ENCODE measurements at places on chromosomes 7 and 10.

GRCh38 chr10:46787321-46787615, 124.0 kb upstream of the PTPN20 start:
- peak; percentile 20 for DNase-seq

GRCh38 chr10:12841426-12841825, 160.1 kb downstream of the CCDC3 start:
- no peak for DNase-seq

GRCh38 chr10:57262892-57263291, 901.8 kb upstream of the ZWINT start:
- no peak for DNase-seq

DNA sequence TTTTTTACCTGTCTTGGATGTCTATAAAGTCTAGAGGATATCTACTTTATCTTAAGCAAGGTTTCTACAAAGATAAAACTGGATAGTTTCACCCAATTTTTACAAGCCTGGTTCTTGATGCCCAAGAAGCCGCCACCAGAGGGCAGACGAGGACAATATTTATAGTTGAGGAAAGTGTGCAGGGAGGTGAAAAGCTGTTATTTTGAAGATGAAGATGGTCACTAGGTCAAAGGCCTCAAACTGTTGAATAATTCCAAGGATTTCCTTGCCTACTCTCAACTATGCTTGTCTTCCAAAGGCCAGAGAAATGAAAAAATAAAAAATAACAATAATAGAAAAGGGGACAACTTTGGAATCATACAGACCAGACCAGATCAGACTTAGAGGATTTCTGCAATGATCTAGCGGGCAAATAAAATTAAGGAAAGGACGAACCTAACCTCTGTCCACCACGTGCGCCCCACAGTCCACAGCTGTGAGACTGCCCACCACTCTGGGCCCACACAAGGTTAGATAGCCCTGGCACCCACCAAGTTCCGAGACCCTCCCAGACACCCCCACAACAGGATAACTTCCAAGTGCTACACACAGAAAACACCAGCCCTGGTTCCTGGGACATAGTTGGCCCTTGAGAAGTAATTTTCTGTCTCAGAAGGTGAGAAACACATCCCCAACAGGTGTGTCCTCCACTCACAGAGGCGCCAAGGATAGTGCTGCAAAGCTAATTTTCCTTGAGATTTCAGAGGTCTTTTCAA, 2.8 kb downstream of the PKD1L1 start:
- DNase-seq = peak; percentile 61

DNA sequence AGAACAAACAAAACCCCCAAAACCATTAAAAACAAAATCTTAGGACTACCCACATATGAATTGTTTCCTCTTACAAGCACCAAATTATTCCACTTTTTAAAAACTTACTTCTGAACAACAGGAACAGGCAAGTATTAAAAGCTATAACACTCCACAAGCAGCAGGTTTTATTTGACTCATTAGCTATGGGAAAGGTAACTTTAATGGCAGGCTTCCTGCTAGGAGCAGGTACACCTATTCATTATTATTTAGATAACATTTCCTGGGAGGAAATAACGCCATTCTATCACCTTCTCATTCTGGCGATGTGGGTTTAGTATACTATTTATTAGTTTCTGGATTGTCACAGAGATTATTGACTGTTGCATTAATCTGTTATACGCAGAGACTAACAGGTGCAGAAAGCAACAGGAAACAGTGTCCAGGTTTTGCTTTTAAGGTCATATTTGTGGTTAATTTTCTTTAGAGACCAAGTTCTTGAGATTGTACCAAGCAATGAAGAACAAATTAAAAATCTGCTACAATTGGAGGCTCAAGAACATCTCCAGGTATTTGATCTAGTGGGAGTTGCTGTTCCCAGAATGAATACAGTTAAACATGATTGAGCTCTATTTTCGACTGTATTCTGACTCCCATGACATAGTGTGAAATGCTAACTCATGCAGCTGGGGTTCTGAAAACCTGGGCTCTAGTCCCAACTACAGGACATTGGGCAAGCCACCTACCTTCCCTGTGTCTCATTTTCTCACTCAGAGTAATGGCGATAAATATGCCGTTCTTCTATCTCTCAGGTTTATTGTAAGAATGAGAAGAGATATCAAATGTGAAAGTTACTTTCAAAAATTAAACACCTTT, 2.0 kb downstream of the CPA2 start:
- no peak for DNase-seq

- DNase-seq = no peak
Measured at GRCh38 chr7:141276031-141276430, 202.2 kb downstream of the TMEM178B start.

- no peak for DNase-seq
Measured at GRCh38 chr10:61332581-61332980, 120.6 kb downstream of the TMEM26 start.

DNA sequence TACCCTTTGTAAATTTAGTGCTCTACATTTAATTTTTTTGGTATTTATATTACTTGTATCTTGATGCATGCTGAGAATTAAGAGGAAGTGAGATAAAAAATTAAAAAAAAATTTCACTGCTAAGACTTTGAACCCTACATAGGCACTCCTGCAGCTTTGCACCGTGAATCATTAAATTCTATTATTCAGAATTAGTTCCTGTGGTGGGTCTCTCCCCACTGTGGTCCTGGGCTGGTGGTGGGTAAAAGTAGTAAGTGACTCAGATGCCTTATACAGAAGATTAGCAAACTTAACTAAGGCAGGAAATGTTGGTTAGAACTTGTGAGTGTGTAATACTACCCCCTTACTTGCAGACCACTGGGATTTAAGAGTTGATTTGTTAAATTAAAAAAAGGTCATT, 72.6 kb downstream of the AP3M1 start:
- peak; percentile 92 for DNase-seq

GRCh38 chr10:6553937-6554336, 26.1 kb downstream of the PRKCQ start:
- DNase-seq = no peak

- peak; percentile 71 for DNase-seq
Measured at GRCh38 chr10:12418725-12419261, 69.4 kb downstream of the CAMK1D start.

GRCh38 chr7:85829176-85829575, 642.3 kb upstream of the SEMA3D start:
- no peak for DNase-seq

GRCh38 chr7:150945853-150946420, 32.2 kb downstream of the KCNH2 start:
- DNase-seq = no peak

- no peak for DNase-seq
Measured at GRCh38 chr10:92830478-92831389, 17.6 kb upstream of the EXOC6 start.

GRCh38 chr7:106623853-106624252, 37.1 kb downstream of the CCDC71L start:
- DNase-seq = peak; percentile 93

Measured in fibroblast of skin of right biceps (primary cell).